ENCODE measurements at places on chromosomes 11 and 22. TPM values are rescaled to one million over a fixed set of nuclear protein-coding genes. Genes with fewer than 3 reads are reported as not detected.

DNA sequence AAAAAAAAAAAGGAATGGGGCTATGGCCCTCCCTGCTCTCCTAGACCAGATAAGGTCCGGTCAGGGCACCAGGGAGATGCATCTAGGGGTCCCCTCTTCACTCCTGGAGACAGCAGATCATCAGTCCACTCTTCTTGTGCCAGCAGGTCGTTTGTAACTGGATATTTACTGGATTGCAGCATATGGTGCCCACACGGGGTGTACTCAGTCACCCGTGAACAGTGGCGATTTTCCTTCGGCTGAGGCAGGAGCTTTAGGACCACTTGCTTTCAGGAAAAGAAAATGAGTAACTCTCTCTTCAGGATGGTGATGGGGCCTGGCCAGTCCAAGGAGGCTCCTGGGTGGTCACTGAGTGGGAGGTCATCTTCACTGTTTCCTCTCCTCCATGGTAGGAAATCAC lies 38.3 kb upstream of the RAB1B start:
- H3K27me3 ChIP-seq = no peaks in the 10 kb centered on the region
- H3K4me1 ChIP-seq = no peaks in the 10 kb centered on the region
- no peak for DNase-seq
- H3K36me3 ChIP-seq = peaks cover 16% of the 10 kb centered on the region
- H3K4me3 ChIP-seq = no peak overlapping the region
- H3K27ac ChIP-seq = no peak overlapping the region

DNA sequence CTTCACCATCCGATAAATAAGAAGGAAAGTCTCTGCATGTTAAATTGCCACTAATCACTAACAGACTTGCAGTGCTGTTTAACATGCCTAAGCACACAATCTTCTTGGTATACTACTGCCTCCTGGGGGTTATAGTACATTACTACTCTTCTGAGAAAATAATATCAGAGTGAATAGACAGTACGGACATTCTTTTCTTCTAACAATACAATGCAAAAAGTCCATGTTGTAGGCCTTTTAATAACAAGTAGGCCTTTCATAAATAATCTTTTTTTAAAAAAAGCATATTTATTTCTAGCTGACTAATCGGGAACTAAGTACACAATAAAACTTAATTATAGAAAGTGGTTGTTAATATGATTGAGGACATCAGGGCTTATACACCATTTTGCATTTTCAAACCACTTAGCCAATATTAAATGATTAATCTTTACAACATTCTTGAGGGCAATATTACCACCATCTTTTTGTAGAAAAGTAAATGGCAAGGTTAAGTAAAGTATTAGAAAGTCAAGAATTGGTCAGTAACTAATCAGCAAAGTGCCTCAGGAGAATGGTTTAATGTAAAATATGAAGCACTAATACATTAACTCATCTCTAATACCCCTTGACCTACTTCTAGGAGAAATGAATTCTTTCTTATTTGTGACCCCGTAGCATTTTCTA lies 84.7 kb downstream of the TTC28 start:
- peak; percentile 11 for DNase-seq
- H3K4me1 ChIP-seq = no peaks in the 10 kb centered on the region
- no peaks in the 10 kb centered on the region for H3K36me3 ChIP-seq
- H3K4me3 ChIP-seq = no peak overlapping the region
- no peaks in the 10 kb centered on the region for H3K27me3 ChIP-seq
- H3K27ac ChIP-seq = no peak overlapping the region

DNA sequence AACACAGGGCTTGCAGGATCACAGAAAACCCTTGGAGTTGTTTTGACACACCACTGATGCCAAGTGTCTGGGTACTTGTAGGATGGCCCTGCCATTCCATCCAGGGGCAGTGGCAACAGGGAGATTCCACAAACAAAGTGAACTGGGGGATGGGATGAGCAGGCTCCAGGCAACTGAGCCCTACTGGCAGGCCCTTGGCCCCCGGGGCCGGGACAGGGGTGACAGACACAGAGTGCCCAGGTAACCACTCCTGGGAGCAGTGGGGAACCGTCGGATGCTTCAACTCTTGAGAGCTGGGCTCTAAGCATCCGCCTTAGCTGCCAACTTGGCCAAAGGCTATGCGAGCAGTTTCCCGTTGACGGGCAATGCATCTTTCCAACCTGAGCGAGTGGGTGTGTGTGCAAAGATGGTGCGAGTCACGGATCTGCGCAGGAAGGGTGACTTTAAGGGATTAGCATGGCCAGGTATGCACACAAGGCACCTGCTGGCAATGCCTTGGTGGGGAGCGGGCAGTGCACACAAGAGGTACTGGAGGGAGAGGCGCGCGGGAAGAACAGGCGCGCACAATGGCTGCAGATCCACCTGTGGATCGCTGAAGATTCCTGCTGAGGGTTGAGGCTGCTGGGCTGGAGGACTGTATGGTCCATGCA lies 83.1 kb upstream of the PRODH start:
- no peak for DNase-seq
- H3K27me3 ChIP-seq = peaks cover 5% of the 10 kb centered on the region
- H3K4me1 ChIP-seq = no peaks in the 10 kb centered on the region
- H3K36me3 ChIP-seq = no peaks in the 10 kb centered on the region
- no peak overlapping the region for H3K27ac ChIP-seq

DNA sequence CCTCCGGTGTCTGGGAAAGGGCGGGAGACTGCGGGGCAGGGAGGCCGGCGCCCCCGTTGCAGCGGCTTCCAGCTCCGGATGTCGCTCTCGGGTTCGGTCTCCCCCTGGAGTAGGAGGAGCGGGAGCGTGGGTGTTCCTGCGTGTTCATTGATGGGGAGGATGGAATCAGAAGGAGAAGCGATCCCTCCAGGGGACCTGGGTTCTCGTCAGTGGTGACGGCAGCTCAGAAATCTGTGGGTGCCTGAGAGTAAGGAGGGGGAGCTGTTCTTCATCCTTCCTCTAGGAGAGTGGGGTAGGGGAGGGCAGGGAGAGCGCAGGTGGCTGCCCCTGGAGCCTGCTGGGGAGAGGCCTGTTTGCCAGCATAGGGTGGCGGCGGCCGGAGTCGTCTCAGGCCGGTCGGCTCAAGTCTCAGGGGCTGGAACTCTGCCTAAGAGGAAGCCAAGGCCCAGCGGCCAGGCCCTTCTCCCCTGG lies 1.1 kb downstream of the UBASH3B start:
- peak overlapping the region; percentile 83 for H3K27ac ChIP-seq
- no peak for DNase-seq
- H3K4me3 ChIP-seq = peak overlapping the region; percentile 87
- no peaks in the 10 kb centered on the region for H3K27me3 ChIP-seq

Gene LINC01488
- polyA plus RNA-seq = not detected
